A172 (cell line): ENCODE measurements at places on chromosomes 16 and 17.

DNA sequence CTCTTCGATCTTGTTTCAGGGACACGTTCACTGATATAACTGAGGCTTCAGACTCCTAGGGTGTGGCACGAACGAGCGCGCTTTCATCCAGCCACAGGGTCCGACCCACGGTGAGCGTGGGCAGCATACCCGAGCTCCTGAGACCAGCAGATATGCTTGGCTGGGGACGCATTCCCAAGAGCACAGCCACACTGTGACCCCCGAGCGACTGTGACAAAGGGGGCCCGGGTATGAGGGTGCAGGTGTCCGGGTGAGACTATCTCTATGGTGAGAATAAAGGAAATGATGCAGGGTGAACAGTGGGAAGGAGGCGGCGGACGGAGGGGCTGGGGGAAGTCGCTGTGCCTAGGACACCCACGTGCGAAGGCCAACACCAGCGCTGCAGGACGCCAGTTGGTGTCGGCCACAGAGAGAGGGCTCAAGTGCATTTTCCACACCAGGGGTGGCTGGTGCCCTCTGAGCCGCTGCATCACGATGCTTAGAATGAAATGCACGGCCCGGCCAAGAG lies 17.6 kb downstream of the RPH3AL start:
- no peak for DNase-seq

GRCh38 chr17:70365091-70365583 lies 195.8 kb downstream of the KCNJ2 start:
- peak; percentile 21 for DNase-seq

DNA sequence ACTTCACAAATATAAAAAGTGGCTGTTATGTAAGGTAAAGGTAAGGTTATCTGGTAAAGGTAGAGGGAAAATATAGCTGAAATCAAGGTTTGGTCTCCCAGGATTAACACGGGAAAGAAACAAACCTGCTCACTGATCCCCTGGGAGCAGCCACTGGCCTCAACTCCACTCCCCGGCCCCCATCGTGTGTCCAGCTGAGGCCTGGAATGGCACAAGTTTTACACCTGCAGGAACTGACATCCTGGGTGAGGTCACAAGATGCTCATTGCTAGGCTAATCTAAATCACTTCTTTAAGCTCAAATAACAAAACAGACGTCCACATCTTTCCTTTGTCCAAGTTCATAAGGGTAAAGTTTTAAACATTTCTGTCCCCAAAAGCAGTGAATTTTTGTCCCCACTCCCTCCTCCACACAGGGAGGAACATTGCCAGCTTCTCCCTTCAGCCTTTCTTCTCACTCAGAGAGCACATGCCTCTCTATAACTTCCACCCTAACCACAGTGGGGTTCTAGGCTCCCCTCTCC lies 46.3 kb downstream of the ERN1 start:
- DNase-seq: no peak

- no peak for DNase-seq
Observed at GRCh38 chr17:13400491-13400890, 201.2 kb downstream of the HS3ST3A1 start.

GRCh38 chr17:13480877-13481276 lies 120.9 kb downstream of the HS3ST3A1 start:
- no peak for DNase-seq

- no peak for DNase-seq
Observed at GRCh38 chr16:86914876-86915717, 336.7 kb downstream of the FOXL1 start.

- no peak for DNase-seq
Observed at GRCh38 chr17:51601622-51602261, 341.4 kb downstream of the UTP18 start.

DNA sequence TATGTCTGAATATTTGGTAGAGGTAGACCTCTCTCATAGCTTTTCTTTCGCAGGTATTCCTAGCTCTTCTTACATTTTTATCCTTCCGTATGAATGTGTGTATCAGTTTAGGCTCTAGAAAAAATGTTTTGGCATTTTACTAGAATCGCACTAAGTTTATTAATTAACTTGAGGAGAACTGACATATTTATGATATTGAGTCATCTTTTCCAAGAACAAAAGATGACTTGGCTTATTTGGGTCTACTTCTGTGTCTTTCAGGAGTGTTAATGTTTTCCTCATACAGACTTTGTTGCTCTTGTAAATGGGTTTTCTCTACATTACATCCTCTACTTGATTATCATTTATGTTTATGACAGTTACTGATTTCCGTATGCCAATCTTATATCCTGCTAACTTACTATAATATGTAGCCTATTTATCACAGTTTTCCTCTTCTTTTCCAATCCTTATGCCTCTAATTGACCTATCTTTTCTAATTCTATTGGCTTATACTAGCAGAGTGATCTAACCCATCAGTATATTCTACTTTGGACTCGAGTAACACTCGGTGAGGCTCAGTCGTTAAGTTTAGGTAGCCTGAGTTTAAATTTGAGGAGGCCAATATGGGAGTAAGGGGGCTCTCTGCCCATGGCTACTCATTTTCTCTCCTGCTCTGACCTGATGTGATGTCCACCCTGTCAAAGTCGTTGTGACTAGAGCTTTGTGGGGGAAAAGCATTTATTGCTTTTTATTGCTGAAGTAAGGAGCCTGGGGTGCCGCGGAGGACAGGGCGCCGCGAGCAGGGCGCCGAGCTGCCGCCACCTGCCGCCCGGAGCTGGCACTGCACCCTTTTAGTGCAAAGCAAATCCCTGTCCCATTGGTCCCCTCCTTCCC lies 20.0 kb downstream of the ST6GALNAC1 start:
- peak; percentile 61 for DNase-seq

DNA sequence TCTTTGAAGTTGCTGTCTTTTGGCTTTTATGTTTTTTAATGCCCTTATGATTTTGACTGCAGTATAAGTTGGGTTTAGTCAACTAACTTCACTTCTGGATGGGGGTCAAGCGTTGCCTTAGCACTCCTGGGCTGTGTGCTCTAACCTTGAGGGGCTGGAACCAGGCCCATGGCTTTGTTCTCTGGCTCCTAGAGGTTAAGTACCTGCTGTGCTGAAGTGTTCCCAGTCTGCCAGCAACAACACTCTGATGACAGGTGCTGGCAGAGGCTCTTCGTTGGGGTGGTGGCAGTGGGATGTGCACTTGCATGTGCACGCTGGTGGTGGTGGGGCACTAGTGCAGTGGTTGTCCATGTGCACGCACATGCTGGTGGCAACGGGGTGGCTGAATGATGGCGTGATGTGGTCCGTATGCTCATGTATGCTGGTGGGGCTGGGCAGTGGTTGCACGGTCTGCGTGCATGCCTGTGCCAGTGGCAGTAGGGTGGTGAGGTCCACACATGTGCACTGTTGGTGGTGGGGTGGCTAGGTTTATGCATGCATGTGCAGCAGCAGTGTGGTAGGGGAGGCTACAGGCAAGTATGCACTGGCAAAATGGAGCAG lies 447.8 kb upstream of the GOT2 start:
- no peak for DNase-seq

DNA sequence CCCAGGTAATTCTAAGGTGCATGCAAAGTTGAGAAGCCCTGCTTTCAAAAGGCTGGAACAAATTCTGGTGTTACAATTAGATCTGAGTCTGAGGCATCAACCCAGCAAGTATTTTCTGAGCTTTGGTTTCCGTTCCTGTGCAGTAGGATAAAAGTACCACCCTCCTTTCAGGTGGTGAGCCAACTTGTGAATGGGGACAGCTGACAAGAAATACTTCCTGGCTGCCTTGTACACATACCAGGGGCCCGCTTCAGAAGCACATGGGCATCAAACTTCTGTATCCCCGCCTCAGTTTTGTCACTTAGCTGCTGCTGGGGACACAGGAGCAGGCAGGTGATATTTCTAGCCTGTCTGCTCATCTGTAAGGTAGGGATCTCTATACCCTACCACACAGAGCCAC lies 252.2 kb downstream of the CPPED1 start:
- no peak for DNase-seq

DNA sequence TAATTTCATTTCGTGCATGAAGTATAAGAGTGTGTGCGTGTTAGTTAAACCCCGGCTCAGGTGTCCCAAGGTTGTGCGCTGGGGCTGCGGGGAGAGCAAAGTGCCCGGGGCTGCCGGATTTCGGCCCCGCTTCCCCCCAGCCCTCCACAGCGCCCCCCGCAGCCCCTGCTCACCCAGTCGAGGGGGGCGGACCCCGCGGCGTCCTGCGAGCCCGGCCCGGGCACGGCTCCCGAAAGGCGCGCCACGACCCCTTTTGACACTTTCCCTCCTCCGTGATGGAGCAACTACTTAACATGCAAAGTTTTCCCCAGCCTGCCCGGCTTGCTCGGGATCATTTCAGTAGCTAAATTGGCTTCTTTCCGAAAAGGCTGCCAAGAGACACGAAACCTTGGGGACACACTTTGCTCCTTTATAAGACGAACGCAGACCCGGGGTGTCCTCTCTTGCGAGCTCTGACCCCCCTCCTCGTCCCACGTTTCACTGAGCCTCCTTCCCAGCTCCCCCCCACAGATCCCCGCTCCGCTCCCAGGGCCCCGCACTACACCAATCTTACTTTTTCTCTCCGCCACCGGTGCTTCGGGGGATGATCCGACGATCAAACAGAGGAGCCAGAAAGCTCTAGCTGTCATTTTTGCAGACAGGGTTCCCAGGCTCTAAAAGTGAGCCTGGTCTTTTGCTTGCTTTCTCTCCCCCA lies 552 bp downstream of the C17orf58 start:
- DNase-seq: no peak

DNA sequence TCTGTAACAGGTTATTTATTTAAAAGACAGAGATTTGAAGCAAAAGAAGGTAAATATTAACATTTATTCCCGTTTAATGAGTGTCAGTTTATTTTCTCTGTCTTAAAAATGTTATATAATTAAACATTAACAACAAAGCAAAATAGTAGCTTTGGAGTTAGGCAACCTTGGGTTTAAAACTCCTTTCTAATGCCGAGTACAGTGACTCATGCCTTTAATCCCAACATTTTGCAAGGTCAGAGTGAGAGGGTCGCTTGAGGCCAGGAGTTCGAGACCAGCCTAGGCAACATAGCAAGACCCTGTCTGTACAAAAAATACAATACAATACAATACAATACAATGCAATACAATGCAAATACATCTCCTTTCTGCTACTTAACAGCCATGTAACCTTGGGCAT lies 128.7 kb downstream of the CHD9 start:
- no peak for DNase-seq

- DNase-seq: no peak
Observed at GRCh38 chr16:11377154-11377553, 31.9 kb downstream of the RMI2 start.

DNA sequence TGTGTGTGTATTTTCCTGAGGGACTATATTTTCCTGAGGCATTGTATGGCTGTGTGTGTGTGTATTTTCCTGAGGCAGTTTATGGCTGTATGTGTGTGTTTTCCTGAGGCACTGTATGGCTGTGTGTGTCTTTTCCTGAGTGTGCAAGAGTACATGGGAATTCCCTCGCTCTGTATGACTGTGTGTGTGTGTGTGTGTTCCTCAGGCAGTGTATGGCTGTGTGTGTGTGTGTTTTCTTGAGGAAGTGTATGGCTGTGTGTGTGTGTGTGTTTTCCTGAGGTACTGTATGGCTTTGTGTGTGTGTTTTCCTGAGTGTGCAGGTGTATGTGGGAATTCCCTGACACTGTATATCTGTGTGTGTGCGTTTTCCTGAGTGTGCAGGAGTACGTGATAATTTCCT lies 4.1 kb downstream of the ZNF778 start:
- DNase-seq: no peak

DNA sequence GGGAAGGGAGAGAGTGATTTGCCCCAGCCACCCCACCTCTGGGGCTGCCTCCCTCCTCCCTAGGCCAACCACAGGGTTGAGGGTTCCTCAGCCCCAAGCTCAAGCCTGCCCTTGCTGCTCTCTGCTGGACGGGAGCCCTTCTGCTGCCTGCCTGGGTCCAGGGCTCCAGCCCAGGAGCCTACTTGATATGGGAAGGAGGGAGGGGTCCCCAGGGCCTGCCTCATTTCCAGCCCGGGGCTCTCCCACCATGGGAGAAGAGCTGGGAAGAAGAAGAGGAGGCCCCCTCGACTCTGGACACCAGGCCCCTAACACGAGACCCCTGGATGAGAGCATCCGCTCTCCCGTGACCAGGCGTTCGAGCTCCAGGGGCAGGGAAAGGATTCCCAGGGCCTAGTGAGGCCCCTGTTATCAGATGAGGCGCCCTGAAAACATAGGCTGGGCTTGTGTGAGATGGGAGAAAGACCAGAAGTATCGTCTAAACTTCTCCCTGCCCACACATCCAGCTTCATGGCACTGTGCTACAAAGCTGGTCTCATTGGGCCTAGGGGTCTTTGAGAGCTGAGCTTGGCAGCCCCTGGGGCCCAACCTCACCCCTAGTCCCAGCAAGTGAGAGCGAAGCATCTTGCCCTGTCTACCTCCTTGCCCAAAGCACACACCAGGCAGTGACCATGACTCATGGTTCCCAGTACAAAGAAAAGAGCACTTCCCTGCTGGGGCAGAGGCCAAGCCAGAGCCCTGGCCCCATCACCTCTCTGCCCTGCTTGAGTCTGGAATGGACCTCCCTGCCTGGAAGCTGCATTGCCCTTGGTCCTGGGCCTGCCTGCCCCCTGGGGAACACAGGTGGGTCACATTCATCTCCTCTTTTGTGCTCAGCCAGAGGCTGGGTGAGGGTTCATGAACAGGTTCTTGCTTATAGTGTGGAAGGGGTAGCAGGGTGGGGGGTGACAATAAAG lies 987 bp downstream of the SLC16A5 start:
- DNase-seq: peak; percentile 59

GRCh38 chr16:48194828-48195556 lies 39.2 kb upstream of the ABCC12 start:
- DNase-seq: no peak

GRCh38 chr16:84806890-84807258 lies 12.9 kb upstream of the CRISPLD2 start:
- no peak for DNase-seq

DNA sequence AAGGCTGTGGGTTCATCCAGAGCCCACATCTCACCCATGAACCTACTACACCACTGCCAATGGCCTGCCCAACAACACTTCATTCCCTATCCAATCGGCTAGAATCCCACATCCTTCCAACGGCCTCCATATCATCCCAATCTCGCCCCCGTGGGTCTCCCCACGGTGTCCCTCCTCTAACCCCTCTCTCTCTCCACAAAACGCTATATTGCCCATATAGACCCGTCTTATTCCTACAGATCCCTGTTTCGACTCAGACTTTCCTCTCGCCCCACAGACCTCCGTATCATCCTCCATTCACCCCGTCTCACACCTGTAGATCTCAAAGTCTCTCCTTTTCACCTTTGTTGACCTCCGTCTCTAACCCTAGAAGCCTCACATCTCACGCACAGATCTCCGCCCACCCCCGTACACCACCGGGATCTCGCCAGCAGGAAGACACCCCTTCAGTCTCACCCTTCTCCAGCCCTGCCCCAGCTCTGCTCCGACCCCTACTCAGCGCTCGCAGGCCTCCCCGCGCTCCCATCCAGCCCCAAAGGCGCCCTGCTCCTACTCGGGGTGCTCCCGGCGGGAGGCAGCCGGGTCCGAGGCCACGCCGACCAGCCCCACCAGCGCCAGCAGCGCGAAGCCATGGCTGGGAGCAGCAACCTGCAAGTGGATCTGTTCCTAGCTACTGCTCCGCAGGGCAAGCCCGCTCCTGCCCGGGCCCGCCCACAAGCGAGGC lies at the start of gene FDXR:
Gene FDXR, minus strand, starts transcription at position 682 of the 724 bp plus-strand sequence. Its CDS starts 50 bp downstream, at position 632.
- no peak for DNase-seq
